H1 (cell line): ENCODE measurements at places on chromosomes 12 and 14. TPM values are rescaled to one million over a fixed set of nuclear protein-coding genes. Genes with fewer than 3 reads are reported as not detected.

DNA sequence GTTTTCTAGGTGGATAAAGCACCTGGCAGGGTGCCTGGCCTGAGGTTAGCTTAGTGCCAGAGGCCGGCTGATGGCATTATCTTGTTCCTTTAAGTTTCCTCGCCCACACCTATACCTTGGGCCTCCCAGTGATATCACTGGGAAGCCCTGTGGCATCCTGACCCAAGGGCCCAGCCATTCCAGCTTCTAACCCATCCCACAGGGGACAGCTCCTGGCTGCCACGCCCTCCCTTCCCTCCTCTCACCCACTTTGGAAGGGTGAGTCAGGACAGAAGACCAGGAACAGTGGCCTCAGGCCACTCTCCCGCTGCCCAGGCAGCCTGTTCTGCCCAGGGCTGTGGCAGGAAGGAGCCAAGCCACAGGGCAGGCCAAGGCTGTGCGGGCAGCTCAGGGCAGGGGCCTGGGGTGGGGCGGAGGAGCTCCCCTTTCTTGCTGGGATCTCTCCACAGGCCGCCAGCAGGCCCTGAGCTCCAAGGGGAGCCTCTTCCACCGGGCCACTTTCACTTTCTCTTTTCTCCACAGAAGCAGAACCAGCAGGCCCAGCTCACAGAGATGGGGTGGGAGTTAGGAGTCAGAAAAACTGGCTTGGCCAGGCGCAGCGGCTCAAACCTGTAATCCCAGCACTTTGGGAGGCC, 75.1 kb downstream of the IRF2BPL start:
- no peaks in the 10 kb centered on the region for H3K36me3 ChIP-seq
- no peaks in the 10 kb centered on the region for H3K27me3 ChIP-seq
- no peak overlapping the region for H3K27ac ChIP-seq
- H3K4me3 ChIP-seq, result no peak overlapping the region
- no peak for DNase-seq
- H3K4me1 ChIP-seq, result peaks cover 27% of the 10 kb centered on the region

DNA sequence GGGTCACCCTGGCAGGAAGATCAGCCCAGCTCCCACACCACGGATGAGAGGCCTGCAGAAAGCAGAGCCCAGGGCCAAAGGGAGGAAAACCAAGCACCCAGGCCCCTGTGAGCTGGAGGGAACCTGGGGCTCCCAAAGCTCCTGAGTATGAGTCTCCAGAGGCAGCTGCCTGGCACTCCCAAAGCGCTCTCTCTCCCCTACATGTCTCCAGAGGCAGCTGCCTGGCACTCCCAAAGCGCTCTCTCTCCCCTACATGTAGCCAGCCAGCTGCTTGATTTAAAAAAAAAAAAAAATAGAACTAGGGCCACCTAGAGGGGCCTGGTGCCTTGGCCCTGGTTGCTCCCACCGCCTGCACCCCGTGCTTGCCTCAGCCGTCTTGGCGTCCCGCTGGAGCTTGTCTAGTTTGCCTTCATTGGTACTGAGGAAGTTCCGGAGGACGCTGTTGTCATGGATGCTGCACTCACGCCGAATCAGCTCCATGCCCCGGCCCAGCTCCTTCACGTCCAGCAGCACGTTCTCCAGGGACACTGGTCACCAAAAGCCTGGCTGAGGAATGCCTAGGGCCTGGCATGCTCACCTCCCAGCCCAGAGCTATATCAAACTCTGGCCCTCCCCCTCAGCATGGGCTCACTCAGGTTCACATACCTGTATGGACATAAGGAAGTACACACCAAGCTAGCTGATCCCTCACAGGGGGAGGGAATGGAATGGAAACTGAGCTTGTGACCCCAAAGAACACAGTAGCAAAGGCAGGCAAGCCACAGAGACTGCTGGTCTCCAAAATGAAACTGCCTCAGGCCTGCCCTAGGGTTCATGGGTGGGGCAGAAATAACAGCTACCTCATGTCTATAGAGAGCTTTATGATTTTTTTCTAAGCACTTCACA, 24.7 kb downstream of the PRPF40B start:
- H3K27ac ChIP-seq, result no peak overlapping the region; the same call in 1 of the 2 replicates
- H3K36me3 ChIP-seq, result peaks cover 38% of the 10 kb centered on the region
- no peaks in the 10 kb centered on the region for H3K27me3 ChIP-seq
- no peaks in the 10 kb centered on the region for H3K4me1 ChIP-seq

DNA sequence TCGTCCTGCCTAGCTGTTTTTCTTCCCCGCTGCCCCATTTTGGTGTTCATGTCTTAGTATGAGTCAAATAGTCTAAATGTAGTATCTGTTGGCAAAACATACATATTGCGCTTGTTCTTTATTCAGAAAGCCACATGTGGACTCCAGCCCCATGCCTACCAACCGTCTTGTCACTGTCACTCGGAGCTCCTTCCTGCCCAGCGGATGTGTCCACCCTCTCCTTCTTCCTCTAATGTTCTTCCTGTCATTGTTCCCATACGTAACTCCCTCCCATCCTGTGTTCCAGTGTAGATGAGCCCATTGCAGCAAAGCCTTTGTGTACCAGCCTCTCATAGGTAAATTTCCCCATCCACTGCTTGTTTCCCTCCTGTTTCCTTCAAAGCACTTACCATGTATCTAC, 120.5 kb downstream of the TMX1 start:
- H3K4me3 ChIP-seq, result no peak overlapping the region
- H3K27me3 ChIP-seq, result no peaks in the 10 kb centered on the region
- DNase-seq, result no peak
- H3K36me3 ChIP-seq, result no peaks in the 10 kb centered on the region

GRCh38 chr12:38465020-38465419, 148.4 kb downstream of the ALG10B start:
- no peaks in the 10 kb centered on the region for H3K36me3 ChIP-seq
- peaks cover 2% of the 10 kb centered on the region; the same call in 1 of the 2 replicates for H3K4me1 ChIP-seq
- no peak overlapping the region for H3K4me3 ChIP-seq
- H3K27me3 ChIP-seq, result no peaks in the 10 kb centered on the region
- H3K27ac ChIP-seq, result no peak overlapping the region

DNA sequence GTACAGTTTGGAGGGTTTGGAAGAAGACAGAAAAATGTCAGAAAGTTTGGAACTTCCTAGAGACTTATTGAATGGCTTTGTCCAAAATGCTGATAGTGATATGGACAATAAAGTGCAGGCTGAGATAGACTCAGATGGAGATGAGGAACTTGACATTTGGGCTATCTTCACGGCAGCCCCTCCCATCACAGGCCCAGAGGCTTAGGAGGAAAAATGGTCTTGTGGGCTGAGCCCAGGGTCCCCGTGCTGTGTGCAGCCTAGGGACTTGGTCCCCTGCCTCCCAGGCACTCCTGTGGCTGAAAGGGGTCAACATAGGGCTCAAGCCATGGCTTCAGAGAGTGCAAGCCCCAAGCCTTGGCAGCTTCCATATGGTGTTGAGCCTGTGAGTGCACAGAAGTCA, 79.0 kb downstream of the CMAS start:
- no peak overlapping the region for H3K27ac ChIP-seq
- no peaks in the 10 kb centered on the region for H3K27me3 ChIP-seq
- no peaks in the 10 kb centered on the region for H3K36me3 ChIP-seq

DNA sequence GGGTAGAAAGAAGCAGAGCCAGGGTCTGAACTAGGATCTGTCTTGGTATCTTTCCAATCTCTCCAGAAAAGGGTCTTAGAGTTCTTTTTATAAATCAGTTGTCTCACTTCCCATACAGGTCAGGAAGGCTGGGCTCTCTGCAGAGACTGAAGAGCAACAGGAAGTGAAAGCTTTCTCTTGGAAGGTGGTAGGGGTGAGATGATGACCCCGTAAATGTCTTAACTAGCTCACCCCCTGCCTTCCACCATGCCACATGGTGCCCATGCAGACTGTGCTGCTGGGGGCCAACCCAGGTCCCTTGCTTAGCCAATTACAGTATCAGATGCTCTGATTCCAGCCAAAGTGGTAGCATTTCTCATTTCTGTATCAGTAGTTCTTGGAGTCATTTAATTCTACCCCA, 17.6 kb upstream of the RASSF8 start:
- H3K36me3 ChIP-seq, result no peaks in the 10 kb centered on the region
- H3K4me1 ChIP-seq, result no peaks in the 10 kb centered on the region
- no peak for DNase-seq
- no peaks in the 10 kb centered on the region for H3K27me3 ChIP-seq
- H3K27ac ChIP-seq, result no peak overlapping the region
- H3K4me3 ChIP-seq, result no peak overlapping the region

GRCh38 chr12:63766498-63766897, 13.2 kb upstream of the RXYLT1 start:
- no peaks in the 10 kb centered on the region for H3K4me1 ChIP-seq
- H3K36me3 ChIP-seq, result no peaks in the 10 kb centered on the region
- DNase-seq, result no peak
- no peaks in the 10 kb centered on the region for H3K27me3 ChIP-seq

GRCh38 chr12:116692605-116693004, 45.3 kb downstream of the SPRING1 start:
- DNase-seq, result no peak
- no peak overlapping the region for H3K27ac ChIP-seq
- no peaks in the 10 kb centered on the region for H3K4me1 ChIP-seq
- no peak overlapping the region for H3K4me3 ChIP-seq

DNA sequence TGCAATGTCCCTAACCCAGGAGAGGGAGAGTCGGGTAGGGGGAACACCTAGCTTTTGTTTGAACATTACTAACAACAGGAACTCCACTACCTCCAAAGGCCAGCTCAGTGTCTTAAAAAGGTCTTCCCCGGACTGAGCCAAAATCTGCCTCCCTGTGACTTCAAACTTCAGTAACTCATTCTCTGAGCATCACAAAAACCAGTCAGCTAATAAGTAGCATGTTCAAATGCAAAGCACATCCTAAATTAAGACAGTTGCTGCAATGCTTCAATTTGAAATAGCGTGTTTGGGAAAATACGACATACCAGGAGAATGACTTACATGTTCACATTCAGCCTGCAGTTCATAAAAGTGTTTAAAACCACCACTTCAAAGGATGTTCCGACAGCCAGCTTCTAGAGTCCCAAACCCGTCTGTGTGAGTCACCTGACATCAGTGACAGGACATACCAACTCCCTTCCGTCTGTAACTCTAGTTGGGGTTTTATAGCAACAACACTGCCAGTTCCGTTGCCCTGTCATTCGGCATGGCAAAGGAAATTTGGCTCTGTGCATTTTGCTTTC, 13.0 kb downstream of the ZFP36L1 start:
- no peak overlapping the region for H3K4me3 ChIP-seq
- no peak overlapping the region for H3K27ac ChIP-seq
- no peak for DNase-seq
- 0 out of 2 replicates have a peak, but pooled peaks cover 5% of the 10 kb centered on the region for H3K4me1 ChIP-seq
- no peaks in the 10 kb centered on the region for H3K36me3 ChIP-seq

DNA sequence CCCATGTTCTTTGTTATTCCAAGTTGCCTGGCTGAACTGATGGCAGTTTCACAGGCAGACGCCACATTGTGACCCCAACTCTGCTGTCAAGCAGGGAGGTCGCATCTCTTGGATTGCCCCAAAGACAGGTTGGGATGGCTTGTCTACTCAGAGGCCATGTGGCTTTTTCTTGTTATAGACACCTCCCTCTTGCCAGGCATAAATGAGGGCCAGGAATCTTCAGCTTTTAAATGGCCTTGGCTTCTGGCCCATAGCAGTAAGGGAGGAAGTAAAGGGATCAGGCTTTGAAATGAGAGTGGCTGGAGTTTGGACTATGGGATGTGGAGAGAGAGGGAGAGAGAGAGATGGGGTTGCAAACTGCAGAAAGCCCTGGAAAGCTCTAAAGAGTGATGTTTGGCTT, 215.0 kb downstream of the TBX5 start:
- no peak overlapping the region for H3K4me3 ChIP-seq
- H3K36me3 ChIP-seq, result no peaks in the 10 kb centered on the region
- no peak overlapping the region for H3K27ac ChIP-seq
- no peaks in the 10 kb centered on the region; the same call in 1 of the 2 replicates for H3K4me1 ChIP-seq
- peaks cover 3% of the 10 kb centered on the region for H3K27me3 ChIP-seq
- no peak for DNase-seq

- DNase-seq, result no peak
- H3K4me3 ChIP-seq, result no peak overlapping the region
- H3K27ac ChIP-seq, result no peak overlapping the region
- H3K36me3 ChIP-seq, result no peaks in the 10 kb centered on the region
Observed at GRCh38 chr14:20792556-20792955, 10.1 kb downstream of the RNASE1 start.

DNA sequence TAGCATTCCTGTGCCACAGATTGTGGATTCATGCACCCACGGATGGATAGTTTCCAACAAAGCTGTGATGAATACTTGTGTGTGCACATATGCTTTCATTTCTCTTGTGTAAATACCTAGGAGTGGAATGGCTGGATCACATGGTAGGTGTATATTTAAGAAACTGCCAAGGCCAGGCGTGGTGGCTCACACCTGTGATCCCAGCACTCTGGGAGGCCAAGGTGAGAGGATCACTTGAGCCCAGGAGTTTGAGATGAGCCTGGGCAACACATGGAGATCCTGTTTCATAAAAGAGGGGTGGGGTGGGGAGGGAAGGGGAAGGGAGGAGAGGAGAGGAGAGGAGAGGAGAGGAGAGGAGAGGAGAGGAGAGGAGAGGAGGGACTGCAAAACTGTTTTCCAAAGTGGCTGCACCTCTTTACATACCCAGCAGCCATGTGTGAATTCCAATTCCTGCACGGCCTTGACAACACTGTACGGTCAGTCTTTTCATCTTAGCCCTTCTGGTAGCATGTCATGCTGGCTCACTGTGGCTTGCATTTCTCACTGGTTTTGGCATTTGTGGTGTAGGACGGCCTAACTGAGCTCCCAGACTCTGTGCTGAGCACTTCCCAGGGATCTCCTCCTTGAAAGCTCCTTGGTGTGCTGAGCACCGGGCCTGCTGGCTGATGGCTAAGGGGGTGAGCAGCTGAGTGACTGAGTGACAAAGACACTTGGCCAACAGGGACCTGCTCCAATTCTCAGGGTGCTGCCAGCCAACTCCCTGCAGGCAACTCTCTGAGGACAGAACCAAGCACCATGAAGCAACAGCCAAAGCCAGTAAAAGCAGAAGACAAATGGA, 27.9 kb downstream of the SYNE3 start:
- H3K27ac ChIP-seq, result no peak overlapping the region
- no peaks in the 10 kb centered on the region for H3K36me3 ChIP-seq
- peaks cover 5% of the 10 kb centered on the region; the same call in 1 of the 2 replicates for H3K4me1 ChIP-seq

CRIP1 gene
- total RNA-seq, result 1.2 and 2.4 TPM in 2 replicates

DCN gene
- not detected in 2 replicates for total RNA-seq
